ENCODE measurements at places on chromosomes 12 and 14. TPM values are rescaled to one million over a fixed set of nuclear protein-coding genes. Genes with fewer than 3 reads are reported as not detected.

- no peak for DNase-seq
These were observed 172.8 kb downstream of the KTN1 start for GRCh38 chr14:55752580-55753390.

GRCh38 chr14:80395031-80395430 lies 183.7 kb upstream of the DIO2 start:
- no peak for DNase-seq

DNA sequence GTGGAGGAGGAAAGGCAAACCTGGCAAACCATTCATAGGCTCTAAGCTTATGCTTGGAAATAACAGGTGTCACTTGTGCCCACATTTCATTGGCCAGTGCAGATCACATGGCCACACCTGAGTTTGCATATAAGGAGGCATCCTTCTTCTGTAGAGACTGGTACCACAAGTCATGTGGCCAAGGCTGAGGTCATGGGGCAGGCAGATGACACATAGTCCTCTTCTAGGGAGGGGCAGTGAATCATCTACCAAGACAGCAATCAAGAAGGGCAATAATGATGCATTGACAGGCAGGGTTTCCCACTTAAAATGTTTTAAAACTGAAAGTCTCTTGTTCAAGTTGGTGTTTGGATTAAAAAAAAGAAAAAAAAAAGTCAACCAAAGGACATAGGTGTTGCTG lies 77.3 kb downstream of the DAAM1 start:
- no peak for DNase-seq

GRCh38 chr12:58502226-58502625 lies 418.1 kb downstream of the LRIG3 start:
- no peak for DNase-seq

DNA sequence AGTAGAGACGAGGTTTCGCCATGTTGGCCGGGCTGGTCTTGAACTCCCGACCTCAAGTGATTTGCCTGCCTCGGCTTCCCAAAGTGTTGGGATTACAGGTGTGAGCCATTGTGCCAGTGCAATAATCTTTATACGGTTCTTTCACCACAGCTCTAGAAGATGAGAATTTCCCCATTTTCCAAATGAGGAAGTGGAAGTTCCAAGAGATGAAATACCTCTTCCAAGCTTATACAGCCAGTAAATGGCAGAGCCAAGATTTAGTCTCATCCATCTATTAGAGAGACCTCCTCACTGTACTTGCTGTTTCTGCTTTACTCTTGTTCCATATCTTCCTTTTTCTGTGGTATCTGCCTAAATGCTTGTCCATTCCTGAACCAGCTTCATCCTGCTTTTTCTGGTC lies 3.1 kb upstream of the LMNTD1 start:
- DNase-seq: no peak

DNA sequence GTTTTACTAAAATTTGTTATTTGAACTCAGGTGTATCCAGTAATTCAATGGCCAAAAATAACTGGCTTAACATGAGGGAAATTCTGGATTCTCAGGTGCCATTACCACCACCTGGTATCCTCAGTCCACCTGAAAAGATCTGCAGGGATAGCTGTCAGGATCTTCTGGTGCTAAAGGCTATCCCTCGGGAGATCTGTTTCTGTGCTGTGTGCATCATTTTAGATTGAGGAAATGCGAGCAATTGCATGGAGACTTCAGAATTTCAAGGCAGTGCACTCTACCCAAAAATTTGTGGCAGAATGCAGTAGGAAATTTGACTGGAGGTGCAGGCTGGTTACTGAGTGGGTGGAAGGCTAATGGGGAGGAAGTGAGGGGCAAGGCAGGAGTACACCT lies 26.4 kb downstream of the ZCCHC8 start:
- no peak for DNase-seq

SIVA1 gene
- polyA plus RNA-seq: 71.9 TPM
